ENCODE measurements at places on chromosomes 5 and 9.

DNA sequence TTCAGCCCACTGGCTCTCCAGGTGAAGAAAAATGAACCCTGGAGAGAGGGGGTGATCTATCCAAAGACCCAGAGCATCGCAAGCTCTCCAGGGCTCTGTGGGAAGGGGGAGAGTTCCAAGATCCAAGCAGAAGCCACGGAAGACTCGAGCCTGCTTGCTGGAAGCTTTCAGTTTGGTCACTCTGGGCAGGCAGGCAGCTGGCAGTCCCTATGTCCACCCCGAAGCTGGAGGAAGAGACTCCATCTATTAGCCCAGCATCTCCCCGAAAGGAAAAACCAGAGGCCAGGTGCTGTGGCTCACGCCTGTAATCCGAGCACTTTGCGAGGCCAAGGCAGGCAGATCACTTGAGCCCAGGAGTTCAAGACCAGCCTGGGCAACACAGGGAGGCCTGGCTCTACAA, 10.7 kb upstream of the SPARC start:
- no peak for DNase-seq

DNA sequence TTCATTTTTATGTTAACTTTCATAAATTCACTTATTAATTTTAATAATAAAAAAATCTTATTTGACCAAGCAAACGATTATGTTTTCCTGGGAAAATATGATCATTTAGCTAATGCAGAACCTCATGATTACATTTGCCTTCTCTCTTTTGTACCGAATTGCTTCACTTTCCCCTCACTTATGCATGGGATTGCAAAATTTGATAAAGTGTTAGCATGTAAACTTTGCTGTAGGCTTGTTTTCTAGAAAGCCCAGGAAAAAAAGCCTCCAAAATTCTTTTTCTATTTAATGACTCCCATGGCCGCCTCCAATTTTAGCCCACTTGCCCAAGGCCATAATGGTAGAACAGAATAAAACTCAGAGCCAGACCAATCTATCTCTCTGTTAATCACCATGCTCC, 82.8 kb upstream of the FBXL7 start:
- no peak for DNase-seq

- DNase-seq, result no peak
These were observed 422.1 kb upstream of the PIK3R1 start for GRCh38 chr5:67793418-67793817.

DNA sequence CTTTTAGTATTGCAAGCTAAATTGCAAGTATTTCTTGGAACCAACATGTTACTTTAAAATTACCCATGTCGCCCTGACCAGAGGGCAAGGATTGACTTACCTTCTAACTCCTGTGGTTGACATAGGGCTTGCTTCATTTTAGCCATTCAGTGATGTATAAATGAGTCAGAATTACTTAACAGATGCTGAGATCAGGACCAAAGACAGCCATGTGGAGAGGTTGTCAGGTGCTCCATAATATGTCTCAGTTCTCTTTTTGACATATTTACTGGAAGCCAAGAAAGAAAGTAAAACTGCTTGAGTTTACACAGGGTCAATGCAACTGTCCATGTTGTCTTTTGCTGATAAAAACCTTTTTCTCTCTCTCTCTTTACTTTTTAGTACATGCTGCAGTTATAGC, 33.2 kb downstream of the F2RL2 start:
- DNase-seq, result no peak

- DNase-seq, result no peak
These were observed 156.1 kb downstream of the DENND1A start for GRCh38 chr9:123773783-123774182.

DNA sequence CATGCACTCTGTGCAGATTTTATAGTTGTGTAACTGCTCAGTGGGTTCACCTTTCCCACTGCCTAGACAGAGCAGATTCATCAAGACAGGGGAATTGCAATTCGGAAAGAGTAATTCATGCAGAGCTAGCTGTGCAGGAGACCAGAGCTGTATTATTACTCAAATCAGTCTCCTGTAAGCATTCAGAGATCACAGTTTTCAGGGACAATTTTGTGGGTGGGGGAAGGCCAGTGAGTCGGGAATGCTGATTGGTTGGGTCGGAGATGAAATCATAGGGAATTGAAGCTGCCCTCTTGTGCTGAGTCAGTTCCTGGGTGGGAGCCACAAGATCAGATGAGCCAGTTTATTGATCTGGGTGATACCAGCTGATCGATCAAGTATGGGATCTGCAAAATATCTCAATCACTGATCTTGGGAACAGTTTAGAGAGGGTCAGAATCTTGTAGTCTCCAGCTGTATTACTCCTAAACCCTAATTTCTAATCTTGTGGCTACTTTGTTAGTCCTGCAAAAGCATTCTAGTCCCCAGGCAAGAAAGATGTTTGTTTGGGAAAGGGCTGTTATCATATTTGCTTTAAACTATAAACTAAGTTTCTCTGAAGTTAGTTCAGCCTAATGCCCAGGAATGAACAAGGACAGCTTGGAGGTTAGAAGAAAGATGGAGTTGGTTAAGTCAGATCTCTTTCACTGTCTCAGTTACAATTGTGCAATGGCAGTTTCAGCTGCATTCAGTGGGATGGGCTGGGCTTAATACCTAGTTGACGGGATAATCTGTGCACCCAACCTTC, 12.7 kb upstream of the SVEP1 start:
- no peak for DNase-seq

- no peak for DNase-seq
These were observed 150.0 kb downstream of the NTRK2 start for GRCh38 chr9:84819491-84819991.

DNA sequence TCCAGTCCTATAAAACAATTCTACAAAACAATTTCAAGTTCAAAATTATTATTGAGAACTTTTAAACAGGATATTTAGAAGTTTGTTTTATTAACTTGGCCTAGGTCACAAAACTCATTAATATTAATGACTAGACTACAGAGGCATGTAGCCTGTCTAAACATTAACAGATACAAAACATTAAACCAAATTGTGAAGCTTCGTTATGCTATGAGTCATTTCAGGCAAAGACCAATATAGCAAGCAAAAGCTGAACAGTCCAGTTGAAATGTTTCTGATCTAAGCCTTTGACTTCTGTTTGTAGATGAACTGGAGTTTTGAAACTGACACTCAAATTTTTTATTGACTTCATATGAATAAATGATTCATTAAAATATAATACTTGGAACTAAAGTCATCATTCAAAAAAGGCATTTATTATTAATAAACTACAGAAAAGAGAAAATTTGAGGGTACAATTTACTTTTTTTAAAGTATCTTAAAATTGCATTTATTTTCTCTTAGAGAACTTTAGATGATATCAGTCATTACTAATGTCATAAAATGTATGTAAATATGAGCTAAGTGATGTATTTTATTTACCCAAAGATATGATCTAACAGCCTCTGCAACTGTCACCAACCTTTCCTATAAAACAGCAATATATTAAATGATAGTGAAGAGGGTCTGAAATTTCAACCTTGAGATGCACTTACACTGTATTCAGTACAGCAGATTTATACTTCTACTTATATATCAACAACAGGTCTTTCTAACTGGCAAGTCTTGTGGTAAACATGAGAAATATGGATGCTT, 188.8 kb downstream of the COMMD10 start:
- no peak for DNase-seq

- DNase-seq, result no peak
These were observed 480.9 kb upstream of the PAPPA start for GRCh38 chr9:115672477-115673316.

- DNase-seq, result no peak
These were observed 285.9 kb downstream of the KIF4B start for GRCh38 chr5:155299386-155300005.

- DNase-seq, result no peak
These were observed 59.8 kb downstream of the MRPS30 start for GRCh38 chr5:44868541-44868940.

- DNase-seq, result no peak
These were observed 790 bp downstream of the PTAR1 start for GRCh38 chr9:69759021-69759420.

DNA sequence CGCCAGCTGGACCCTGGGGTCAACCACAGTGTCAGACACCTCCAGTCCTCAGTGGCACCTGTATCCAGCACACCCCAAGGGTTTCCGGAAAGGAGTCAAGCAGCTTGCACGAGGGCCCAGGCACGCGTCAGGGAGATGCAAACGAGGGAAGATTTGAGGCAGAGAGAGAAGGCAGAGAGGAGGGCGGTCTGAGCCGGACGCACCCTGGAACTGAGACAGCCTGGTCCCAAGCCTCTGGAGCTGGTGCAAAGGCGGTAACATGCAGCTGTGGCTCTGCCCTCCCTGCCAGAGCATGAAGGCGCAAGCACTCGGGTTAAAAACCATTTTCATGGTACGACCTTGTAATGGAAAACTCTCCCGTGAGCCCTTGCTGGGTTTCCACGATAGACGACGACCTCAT, 32.2 kb downstream of the SLC6A18 start:
- no peak for DNase-seq

- no peak for DNase-seq
These were observed 40.6 kb downstream of the ACTL7B start for GRCh38 chr9:108815156-108815555.

DNA sequence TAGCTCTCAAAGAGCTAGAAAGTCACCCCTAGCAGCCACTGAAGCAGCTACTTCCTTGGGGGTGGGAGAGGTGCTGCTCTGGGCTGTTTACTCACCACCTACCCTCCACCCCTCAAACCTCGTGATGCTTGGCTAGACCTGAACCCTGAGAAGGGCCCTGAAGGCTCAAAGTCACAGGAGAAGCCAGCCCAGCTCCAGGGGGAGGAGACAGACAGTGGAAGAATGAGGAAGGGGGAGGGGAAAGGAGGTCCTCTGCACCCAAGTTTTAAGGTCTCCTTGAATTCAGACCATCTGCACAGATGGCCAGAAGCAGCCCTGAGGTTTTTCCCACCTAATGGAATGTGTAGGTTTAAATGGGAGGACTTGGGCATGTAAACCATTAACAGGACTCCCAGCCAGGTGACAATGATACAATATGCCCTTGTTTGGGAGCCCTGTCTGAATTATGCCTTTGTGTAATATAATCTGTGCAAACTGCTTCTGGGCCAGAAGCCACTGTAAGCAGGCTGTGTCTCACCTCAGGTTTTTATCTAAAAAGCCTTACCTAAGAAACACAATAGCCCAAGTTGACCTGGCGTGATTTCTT, 180.5 kb downstream of the PIK3R1 start:
- DNase-seq, result no peak

DNA sequence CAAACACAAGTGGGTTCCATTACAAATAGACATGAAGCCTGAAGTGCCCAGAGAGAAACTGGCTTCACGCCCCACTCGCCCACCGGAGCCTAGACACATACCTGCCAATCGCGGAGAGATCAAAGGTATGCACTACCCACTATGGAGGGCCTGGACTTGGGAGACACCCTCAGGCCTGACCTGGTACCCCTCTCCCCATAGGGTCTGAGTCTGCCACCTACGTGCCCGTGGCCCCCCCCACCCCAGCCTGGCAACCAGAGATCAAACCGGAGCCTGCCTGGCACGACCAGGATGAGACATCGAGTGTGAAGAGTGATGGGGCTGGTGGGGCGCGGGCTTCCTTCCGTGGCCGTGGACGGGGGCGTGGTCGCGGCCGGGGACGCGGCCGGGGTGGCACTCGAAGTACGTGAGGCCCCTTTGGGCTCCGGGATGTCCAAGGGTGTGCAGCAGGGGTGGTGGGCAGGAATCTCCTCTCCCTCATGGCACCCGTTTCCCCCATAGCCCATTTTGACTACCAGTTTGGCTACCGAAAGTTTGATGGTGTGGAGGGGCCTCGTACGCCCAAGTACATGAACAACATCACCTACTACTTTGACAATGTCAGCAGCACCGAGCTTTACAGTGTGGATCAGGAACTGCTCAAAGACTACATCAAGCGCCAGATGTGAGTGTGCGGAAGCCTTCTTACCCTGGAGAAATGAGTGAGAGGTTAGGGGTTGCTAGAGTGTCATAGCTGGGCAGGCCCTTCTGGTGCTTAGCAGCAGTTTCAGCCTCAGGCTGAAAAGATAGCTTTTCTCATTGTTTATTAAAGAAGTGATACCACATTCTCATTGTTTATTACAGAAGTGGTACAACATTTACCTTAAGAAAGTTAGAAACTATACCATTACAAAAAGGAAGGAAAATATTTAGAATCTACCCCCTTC, 38.7 kb downstream of the LARP1 start:
- DNase-seq, result no peak

DNA sequence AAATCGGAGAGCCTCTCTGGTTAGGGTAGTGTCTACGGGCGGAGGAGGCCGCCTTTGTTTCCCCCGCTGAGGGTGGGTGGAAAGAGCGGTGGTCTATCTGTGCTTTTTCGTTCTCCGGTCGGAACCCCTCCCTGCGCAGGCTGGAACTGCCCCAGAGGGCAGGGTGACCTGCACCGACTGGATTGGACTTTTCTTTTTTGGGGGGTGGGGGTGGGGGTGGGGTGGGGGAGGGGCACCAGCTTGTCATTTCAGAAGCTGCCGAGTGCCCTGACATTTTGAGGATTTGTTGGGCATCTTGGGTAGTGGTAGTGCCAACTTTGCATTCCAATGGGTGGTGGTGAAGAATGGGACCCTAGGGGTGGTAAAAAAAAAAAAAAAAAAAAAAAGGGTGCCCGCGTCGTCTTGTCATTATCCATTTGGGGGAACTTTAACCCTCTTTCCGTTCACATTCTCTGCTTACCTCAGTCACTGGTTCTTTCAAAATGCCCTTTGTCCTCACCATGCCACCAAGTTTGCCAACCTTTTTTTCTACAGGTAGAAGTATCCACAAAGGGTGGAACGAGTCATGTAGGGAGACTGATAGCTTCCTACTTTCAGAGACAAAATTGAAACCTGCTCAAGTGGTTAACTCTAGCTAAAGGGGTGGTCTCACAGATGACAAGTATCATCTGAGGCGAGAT, 1.3 kb downstream of the UBE2R2 start:
- no peak for DNase-seq

- DNase-seq, result no peak
These were observed 518.3 kb upstream of the ITGA1 start for GRCh38 chr5:52269401-52269800.

- DNase-seq, result no peak
These were observed 23.0 kb upstream of the MTAP start for GRCh38 chr9:21779397-21779796.

- DNase-seq, result no peak
These were observed 145.3 kb upstream of the SGCD start for GRCh38 chr5:156181656-156182055.

- no peak for DNase-seq
These were observed 16.0 kb upstream of the SLC22A4 start for GRCh38 chr5:132277971-132278853.

GRCh38 chr9:102178811-102179210, 440.4 kb upstream of the GRIN3A start:
- DNase-seq, result no peak

GRCh38 chr5:60677850-60678664, 21.9 kb downstream of the DEPDC1B start:
- DNase-seq, result no peak

DNA sequence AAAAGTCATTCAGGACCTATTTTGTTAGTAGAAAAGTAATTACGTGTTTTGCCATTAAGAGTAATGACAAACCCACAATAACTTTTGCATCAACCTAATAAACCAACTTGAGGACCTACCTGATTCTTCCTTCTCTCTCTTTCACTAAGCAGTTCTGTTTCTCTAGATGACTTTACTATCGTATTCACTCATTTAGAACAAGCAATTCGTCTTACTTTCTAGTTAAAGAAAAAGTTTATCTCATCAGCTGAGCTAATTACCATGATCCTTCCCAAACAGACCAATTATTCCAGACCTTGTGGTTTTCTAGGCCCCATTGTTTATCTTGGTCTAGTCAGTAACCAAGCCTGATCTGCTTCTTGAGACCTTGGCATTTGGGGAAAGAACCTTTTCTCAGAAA, 49.6 kb upstream of the PRDM9 start:
- no peak for DNase-seq

- no peak for DNase-seq
These were observed 33.3 kb upstream of the SLCO6A1 start for GRCh38 chr5:102532123-102532522.

All from stimulated activated CD4-positive, alpha-beta T cell treated with anti-CD3 and anti-CD28 coated beads, Interleukin-2, amount 100 ng/mL, for 4 hours (primary cell).